ENCODE measurements at places on chromosomes 6 and 20.

- no peak for DNase-seq
Measured at GRCh38 chr20:25283221-25283951, 35.5 kb downstream of the PYGB start.

DNA sequence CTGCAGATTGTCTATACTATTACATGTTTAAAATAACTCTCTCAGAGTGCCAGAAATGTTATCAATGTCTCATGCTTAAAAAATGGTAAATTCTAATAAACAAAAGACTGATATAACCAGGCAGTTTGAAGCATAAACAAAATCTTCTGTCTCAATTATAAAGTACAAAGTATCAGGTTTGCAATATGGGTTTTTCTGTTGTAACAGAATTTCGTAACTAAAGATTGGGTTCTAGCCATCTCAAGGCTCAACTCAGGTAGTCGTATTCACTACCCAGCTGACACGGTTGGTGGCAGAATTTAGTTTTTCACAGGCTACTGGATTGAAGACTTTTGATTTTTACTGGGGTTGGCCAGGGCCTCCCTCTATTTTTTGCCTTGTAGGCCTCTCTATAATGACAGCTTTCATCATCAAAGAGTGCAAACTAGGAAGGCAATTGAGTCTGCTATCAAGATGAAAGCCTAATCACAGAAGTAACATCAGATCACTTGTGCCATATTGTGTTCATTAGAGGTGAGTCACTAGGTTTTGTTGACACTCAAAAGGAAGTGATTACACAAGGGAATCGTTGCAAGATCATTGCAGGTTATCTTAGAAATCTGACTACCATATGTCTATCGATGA is 3.6 kb downstream of the CYP39A1 start:
- DNase-seq, result no peak

- DNase-seq, result no peak
Measured at GRCh38 chr6:53513519-53513966, 31.4 kb downstream of the GCLC start.

DNA sequence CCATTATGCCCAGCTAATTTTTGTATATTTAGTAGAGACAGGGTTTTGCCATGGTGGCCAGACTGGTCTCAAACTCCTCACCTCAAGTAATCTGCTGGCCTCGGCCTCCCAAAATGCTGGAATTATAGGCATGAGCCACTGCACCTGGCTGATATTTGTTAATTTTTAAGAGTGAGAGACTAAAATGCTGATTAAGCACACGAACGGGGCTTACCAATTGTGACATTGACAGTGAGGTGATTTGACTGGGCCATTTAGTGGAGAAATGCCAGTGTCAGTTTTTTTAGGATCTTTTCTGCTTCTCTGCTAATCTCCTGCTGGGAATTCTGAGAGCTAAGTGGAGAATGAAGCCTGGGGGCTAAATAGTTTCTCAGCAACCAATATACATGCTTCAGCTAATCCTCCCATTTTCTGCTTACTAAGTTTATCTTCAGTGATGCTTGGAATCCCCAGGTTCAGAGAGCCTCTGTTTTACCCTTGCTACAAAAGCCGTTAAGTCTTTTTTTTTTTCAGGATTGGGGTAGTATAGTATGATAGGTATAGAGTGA is 9.8 kb upstream of the DEFB123 start:
- no peak for DNase-seq

DNA sequence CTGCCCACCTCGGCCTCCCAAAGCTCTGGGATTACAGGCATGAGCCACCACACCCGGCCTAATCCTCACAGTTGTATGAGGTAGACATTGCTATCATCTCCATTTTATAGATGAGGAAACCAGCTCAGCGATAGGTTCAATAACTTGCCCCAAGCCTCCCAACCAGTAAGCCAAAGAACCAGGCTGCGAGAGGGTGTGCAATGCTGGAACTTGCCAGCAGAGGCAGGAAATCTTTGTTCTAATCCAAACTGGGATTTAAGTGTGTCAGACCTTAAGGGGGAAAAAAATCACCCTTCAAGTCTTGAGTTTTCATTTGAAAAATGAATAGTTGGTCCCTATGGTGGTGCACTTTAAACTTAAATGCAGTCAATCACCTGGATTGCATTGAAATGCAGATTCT is 20.1 kb upstream of the RNGTT start:
- DNase-seq, result no peak

DNA sequence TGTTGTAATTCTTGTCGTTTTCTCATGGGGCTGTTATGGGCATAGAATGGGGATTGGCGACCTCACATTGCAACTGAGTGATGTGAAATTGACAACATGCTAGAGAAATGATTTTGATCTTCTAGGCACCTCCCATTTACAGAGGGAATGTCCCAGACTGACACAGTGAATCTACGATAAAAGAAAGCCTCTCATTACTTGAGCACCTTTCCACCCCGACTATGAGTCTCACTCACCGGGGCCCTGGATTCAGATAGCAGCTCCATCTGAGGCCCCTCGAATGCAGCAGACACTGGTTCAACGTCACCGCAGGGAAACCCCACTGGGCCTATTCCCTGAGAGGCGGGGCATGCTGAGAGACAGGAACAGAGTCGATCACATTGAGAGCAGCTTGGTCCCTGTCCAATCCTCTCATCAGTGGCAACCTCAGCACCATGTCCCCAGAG is 49.1 kb downstream of the NFATC2 start:
- DNase-seq, result no peak

- no peak for DNase-seq
Measured at GRCh38 chr6:163437466-163437865, 22.9 kb downstream of the QKI start.
